ENCODE measurements at places on chromosomes 4 and X. TPM values are rescaled to one million over a fixed set of nuclear protein-coding genes. Genes with fewer than 3 reads are reported as not detected.

GRCh38 chr4:1712216-1713002, at the start of gene SLBP:
Gene SLBP, minus strand, starts transcription at chr4:1712319. Its CDS starts 131 bp downstream, at chr4:1712188.
- H3K36me3 ChIP-seq, result peaks cover 7% of the 10 kb centered on the region
- peaks cover 28% of the 10 kb centered on the region for H3K4me1 ChIP-seq
- H3K4me3 ChIP-seq, result peak within 1 kb of the TSS; percentile 96

The GPAT3 gene
- total RNA-seq, result 34.2 TPM

The F9 gene
- total RNA-seq, result not detected

The STPG2 gene
- total RNA-seq, result 0.40 TPM
